HFF-Myc (cell line): ENCODE measurements at places on chromosomes 7 and 10.

GRCh38 chr10:44857363-44858016, 53.6 kb upstream of the TMEM72 start:
- DNase-seq: peak; percentile 66

GRCh38 chr7:112665709-112666108, 124.5 kb downstream of the TMEM168 start:
- DNase-seq: no peak

DNA sequence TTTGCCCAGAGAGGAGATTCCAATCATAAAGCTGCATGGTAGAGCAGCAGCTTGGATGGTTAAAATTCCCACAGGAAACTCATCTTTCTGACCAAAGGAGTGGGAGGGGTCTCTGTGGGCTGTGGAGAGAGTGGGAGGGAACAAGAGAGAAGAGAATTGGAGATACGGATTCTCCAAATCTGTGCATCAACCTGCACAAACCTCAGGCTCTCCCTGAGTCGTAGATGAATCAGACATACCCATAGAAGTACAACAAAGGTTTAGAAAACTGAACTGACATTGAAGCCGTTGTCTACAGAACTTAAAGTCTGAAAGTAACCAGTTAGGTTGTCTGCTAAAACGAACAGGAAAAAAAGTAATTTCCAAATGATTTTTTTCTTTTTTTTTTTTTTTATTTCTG, 41.9 kb downstream of the CYCS start:
- no peak for DNase-seq

DNA sequence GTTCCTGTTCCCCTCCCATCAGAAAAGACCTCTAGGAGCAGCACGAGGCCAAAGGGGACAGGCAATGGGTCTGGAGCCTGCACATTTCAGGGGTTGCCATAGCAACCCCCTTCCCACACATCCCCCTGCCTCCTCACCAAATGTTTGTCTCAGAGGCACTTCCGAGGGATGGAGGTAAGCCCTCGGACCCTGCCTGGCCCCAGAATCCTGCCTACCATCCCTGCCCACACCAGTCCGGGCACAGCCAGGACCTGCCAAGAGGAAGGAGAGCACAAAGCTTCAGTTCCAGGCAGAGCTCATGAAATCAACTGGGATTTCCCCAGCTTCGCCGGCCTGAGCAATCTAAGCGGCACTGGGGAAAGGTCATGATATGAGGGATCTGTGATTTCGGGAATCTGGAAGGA, 175.0 kb upstream of the PLXNA4 start:
- no peak for DNase-seq

- DNase-seq: no peak
Observed at GRCh38 chr7:157411580-157411979, 74.8 kb downstream of the DNAJB6 start.
